ENCODE measurements at places on chromosomes 6 and 20.

DNA sequence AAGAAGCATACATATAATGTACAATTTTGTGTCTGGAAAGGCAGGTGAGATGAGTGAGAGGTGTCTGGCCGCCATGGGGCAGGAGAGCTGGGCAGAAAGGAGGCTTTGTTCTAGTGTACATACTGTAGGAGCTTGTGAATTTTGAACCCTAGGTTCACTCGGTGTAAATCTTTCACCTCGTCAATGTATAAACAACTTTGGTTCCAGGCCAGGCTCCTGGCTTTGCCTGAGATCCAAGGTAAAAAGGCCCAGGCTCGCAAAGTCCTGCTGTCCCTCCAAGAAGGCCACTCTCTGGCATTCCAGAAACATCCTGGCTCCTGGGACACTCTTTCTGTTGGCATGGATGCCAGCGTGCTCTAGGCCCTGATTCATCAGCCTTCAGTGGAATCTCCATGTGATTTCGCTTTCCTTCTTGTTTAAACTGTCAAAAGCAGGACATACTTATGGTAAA, 7.1 kb upstream of the SLC22A7 start:
- no peak for DNase-seq

- DNase-seq = no peak
Measured at GRCh38 chr6:24357336-24358218, at the start of gene DCDC2. Gene DCDC2, minus strand, starts transcription at chr6:24358059. Its CDS starts 309 bp downstream, at chr6:24357750.

GRCh38 chr6:135465307-135465706, 32.2 kb downstream of the AHI1 start:
- no peak for DNase-seq

- no peak for DNase-seq
Measured at GRCh38 chr6:168938546-168938945, 315.1 kb downstream of the THBS2 start.

DNA sequence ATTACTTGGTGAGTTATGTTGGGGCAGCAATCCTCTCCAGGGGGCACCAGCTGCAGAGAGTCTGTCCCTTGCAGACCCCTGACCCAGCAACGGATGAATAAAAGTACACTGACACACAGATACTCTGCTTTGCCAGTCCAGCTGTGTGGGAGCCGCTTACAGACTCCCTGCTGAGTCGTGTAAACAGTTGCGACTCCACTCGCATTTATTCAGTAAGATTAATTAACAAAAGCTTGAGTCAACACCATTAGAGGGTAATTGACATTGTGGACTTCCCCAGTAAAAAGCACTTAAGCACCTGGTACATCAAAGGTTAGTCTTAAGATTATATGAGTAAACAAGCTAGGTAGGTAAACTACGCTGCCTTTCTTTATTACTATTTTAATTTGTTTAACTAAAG, 92.0 kb upstream of the TMEM181 start:
- no peak for DNase-seq

DNA sequence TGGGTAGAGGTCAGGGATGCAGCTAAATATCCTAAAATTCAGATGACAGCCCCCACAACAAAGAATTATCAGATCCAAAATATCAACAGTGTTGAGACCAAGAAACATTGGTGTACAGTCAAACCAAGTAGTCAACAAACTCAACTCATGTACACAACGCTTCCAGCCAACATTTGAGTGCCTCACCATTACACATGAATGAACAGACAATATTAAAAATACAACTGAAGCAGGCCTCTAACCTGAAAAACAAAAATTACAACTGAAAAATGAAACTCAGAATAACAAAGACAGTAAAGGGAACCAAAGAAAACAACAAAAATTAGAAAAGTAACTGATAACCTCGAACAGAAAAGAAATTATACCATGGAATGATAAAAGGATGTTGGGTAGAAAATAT, 46.2 kb downstream of the HACE1 start:
- DNase-seq = no peak

GRCh38 chr6:42138630-42139619, 3.5 kb downstream of the C6orf132 start:
- DNase-seq = no peak

- DNase-seq = no peak
Measured at GRCh38 chr6:46612645-46613044, 40.0 kb downstream of the CYP39A1 start.

GRCh38 chr6:130906736-130907381, 79.7 kb downstream of the SMLR1 start:
- DNase-seq = no peak

- no peak for DNase-seq
Measured at GRCh38 chr6:77371748-77372147, 91.5 kb downstream of the HTR1B start.

DNA sequence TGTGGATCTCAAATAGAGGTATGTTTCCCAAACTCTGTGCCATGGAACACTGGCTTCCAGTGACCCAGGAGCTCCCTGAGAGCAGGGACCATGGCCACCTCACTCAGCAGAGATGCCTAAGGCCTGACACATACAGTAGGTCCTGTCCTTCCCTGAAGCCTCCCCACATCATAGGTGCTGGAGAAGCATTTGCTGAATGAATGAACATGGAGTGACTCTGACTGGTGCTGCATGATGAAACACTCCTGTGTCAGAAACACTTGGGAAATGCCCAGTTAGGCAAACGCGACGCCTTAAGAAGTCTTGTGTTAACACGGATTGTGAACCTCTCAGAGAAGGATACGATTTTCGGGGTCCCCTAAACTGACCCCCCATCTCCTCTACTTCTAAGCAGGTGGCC, 14.3 kb downstream of the SLA2 start:
- DNase-seq = no peak

DNA sequence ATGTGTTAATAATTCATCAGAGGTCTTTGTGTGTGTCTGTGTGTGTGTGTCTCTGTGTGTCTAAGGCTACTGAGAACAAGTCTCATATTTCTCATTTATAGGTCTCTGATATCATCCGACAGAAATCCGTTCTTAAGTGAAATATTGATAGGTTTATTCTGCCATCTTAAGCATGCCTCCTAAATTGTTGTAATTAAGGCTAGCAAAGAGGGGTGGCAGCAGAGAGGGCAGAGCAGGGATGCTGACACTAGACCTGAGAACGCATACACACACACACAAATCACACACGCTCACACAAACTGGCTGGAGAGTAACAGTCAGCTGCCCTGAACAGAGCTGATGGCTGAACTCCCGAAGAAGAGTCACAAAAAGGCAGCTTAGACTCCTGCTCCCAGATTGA, 84.9 kb upstream of the LRFN2 start:
- DNase-seq = no peak

Measured in activated CD8-positive, alpha-beta memory T cell treated with anti-CD3 and anti-CD28 coated beads for 4 hours (primary cell).